NCI-H1694 treated with DMSO at 0.1 percent for 48 hours (cell line): ENCODE measurements at places on chromosomes 5 and 9.
A peak's percentile ranks its signal among the peaks of the same experiment; 100 is the strongest.

DNA sequence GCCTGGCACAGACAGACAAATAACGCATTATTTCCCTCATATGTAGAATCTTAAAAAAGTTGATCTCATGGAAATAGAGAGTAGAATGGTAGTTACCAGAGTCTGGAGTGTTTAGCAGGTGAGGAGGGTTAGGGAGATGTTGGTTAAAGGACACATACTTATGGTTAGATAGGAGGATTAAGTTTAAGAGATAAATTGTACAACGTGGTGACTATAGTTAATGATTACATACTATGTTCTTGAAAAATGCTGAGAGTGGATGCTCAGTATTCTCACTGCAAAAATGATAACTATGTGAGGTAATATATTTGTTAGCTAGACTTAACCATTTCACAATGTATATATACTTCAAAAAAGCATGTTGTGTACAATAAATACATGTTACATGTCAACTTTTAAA, 38.0 kb downstream of the CERT1 start:
- no peak for DNase-seq

DNA sequence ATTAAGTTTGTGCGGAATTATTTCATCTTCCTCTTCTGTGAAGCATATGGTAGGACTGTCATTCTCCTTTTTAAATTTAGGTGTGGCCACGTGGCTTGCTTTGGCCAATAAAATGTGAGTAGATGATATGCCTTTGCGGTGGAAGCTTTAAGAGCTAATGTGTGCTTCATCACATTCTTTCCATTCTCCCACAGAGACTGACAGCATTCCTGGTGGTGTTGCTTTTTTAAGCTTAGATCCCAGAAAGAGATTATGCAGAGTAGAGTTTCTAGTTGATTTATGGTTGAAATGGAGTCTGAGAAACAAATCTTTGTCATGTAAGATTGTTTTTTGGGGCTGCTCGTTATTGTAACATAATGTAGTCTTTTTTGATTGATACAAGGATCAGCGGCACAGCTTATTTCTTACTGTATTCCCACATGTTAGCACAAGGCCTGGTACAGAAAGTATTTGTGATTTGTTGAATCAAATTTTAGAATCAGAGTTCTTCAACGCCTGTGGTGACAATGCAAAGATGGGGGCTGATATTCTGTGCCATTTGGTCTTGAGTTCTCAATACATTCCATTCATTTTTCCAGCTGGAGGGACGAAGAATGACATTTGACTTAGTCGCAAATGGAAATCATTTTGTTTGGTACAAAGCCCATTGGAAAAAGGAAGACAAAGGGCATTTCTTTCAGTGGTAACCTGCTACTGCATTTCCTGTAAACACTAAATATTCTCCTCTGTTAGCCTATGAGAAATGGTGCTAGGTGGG, 209.9 kb upstream of the VLDLR start:
- DNase-seq: no peak

- no peak for DNase-seq
Measured at GRCh38 chr9:9216934-9217333, 1395.9 kb downstream of the PTPRD start.

GRCh38 chr9:77374266-77374665, 196.9 kb downstream of the VPS13A start:
- DNase-seq: no peak

DNA sequence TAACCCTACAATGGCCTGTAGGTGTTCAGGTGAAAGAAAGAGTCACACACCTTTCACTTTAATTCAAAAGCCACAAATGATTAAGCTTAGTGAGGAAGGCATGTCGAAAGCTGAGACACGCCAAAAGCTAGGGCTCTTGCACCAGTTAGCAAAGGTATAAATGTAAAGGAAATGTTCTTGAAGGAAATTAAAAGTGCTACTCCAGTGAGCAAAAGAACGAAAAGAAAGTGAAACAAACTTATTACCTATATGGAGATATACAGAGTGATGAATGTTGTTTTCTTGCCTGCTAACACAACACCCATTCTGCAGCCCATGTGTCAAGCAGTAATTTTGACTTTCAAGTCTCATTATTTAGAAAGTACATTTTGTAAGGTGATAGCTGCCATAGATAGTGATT, 254.2 kb upstream of the SLC24A2 start:
- DNase-seq: no peak

- no peak for DNase-seq
Measured at GRCh38 chr5:135360278-135361274, 38.5 kb downstream of the MACROH2A1 start.

DNA sequence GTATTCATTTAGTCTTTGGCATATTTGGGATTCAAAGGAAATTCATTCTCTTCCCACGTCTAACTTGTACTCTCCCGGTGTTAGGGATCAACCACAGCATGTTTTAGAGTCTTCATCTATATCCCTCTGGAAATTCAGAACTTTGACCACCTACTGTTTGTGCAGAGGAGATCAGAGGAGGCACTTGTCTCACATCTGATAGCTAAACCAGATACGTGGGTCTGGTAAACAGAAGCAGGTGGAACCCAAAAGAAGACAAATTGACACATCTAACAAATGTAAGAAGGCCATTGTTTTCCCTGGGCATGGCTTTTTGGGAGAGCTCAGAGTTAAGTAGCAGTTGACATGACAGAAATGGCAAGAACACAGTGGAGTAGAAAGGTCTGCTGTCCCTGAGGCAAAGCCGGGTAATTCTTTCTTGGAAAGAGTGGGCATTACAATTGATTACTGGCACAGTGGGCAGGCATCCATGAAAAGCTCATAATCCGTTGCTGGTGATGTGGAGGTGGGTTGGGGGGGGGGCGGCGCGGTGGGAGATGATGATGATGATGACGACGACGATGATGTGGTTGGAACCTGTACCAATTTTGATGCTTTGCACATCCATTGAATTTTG, 27.5 kb downstream of the PIP5K1B start:
- no peak for DNase-seq

GRCh38 chr9:19298436-19299000, 68.0 kb downstream of the DENND4C start:
- no peak for DNase-seq

DNA sequence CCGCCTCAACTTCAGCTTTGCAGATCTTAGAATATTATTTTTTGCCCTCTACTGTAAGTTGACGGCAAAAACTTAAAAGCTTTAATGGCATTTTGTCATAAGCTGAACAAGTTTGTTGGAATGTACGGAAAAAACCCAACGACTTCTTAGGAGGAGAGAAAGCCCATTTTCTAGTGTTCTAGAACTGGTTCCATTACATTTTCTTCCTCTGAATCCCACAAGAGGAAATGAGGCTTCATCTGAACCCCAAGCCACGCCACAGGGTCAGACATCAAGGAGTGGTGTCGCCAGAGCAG, 113.7 kb downstream of the LHFPL2 start:
- DNase-seq: no peak

- DNase-seq: no peak
Measured at GRCh38 chr5:34007201-34007620, 639 bp downstream of the AMACR start.

DNA sequence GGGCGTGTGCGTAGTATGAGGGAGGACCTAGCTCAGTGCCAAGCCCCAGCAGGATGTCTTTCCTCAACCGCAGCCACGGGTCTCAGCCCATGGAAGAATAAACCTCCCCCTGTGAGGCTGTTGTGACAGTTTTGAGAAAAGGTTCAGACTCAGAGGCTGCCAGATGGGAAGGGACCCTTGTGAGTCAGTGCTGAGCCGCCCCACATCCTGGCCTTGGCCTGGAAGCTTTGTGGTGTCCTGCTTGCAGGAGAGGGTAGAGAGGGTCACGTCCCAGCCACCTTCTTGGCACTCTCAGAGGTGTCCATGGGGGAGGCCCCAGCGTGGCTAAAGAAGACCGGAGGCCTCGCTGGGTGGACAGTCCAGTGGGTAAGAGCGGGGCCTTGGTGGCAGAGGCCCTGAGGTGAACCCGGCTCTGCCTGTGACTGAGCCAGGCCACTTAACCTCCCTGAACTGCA, 2.8 kb downstream of the GRHPR start:
- no peak for DNase-seq

DNA sequence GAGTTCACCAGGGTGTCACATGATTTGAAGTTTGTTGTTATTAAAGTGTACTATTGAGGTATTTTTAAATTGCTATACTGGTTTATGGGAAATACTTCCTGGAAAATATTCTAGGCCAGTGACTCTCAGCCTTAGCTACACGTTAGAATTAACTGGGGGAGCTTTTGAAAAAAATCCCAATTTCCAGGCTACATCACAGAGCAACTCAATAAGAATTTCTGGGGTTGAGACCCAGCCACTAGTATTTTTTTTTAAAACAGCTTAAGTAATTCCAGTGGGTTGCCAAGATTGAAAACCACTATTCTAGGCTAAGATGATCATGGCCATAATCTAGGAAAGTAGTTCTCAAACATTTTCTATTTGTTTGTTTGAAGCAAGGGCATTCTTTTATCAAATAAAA, 142.9 kb upstream of the GRIA1 start:
- no peak for DNase-seq

DNA sequence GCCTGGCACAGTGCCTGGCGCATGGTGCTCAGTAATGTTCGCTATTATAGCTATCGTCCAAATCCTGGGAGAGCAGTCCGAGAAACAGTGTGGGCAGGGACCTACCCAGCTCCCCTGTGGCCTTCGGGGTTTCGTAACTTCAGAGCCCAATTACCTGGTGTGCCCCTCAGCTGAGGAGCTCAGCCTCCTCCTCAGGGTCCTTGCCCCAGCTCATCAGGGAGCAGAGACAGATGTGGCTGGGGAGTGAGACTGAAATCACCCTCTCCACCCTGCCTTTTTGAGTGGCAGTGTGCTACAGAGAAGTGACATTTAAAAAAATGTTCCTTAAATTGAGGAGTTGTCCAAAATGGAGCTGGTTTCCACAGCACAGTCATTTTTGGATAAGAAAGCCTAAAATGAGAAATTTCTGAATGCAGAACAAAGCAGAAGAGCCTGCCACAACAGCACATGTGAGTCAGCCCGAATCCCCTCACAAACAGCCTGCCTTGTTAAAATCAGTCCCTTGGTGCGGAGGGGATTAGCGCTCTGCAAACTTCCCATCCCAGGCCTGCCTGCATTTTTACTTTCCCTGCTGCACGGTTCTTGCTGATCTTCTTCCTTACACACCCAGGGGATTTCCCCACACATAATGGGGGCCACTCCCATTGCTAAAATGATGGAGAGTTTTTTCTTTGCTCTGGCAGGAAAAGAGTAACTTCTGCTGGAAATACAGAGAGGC, 78.1 kb upstream of the PITX1 start:
- no peak for DNase-seq

DNA sequence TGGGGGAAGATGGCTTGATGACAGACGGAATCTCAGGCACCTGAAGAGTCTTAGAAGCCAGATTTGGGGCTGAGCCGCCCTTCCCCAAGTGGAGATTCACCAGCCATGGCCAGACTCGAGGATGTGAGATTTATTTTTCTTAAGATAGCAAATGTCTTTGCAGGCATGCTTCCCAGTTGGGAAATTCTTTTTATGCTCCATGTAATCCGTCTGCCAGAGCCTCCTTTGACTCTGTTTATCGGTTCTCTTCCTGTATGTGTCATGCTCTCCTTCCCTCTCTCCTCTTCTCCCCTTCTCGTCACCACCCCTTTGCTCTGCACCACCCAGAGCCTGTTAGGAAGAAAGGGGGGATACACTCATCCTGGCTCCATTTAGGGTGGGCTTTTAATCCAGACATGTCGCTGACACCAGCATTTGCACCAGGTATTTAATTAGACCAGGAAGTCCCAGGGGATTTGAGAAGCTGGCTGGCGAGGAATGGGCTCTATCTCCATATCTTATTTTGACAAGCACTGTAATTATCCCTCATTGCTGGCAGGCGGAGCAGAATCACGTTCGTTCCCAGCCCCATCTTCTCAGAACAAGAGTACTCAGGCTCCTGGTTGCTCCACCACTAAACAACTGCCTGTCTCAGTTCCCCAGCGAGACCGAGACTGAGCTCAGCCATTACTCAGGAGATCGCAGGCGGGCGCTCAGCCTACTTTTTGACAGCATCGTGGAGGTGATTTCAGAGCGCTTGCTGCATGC, 50.9 kb downstream of the KCNIP1 start:
- DNase-seq: peak; percentile 36

- DNase-seq: no peak
Measured at GRCh38 chr5:168198359-168198758, 93.1 kb upstream of the WWC1 start.

- no peak for DNase-seq
Measured at GRCh38 chr5:31894141-31894540, 255.2 kb downstream of the PDZD2 start.

- no peak for DNase-seq
Measured at GRCh38 chr5:2006971-2007291, 124.2 kb upstream of the IRX4 start.

- DNase-seq: no peak
Measured at GRCh38 chr9:68705531-68706362, 707 bp downstream of the PIP5K1B start.

DNA sequence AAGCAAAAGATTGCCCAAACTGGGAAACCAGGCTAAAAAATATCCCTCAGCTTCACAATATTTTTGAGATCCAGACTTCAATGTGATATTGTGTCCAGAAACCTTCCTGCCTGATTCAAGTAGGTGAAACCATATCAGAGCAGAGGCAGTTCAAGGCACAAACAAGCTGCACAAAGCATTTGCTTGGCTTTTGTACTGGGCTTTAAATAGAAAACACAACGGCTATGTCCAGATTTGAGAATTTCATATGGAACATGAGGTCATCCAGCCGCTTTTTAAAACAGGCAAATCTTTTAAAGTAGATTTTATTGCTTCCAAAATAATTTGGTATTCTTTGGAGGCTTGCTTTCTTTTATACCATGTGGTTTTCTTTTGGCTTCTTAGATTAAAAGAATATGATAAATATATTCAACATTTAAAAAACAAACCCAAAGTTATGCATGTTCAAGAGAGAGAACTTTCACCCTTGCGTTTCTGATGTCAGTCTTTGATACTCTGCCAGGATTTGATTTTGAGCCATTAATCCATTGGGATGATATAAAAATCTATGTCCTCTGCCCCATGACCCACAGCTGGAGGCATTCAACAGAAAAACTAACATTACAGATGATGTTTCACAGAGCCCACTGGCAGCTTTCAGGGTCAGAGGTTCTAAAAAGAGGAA, 29.0 kb upstream of the CCDC112 start:
- no peak for DNase-seq
